ENCODE measurements at places on chromosomes 11 and 22. TPM values are rescaled to one million over a fixed set of nuclear protein-coding genes. Genes with fewer than 3 reads are reported as not detected.

The CSF2RB gene
- total RNA-seq = 5.3 TPM

The PPARA gene
- total RNA-seq = 22.8 TPM

The ABCG4 gene
- 0.95 TPM for total RNA-seq

The APOA1 gene
- 1.1 TPM for total RNA-seq

The CCDC87 gene
- total RNA-seq = not detected

The FZD4 gene
- total RNA-seq = 65.2 TPM

- peak; percentile 59 for DNase-seq
Observed at GRCh38 chr11:12506404-12506921, 129.1 kb downstream of the PARVA start.

GRCh38 chr11:71191201-71191600 is 61.2 kb downstream of the SHANK2 start:
- no peak for DNase-seq

GRCh38 chr11:107385361-107385981 is 72.2 kb downstream of the CWF19L2 start:
- DNase-seq = no peak

DNA sequence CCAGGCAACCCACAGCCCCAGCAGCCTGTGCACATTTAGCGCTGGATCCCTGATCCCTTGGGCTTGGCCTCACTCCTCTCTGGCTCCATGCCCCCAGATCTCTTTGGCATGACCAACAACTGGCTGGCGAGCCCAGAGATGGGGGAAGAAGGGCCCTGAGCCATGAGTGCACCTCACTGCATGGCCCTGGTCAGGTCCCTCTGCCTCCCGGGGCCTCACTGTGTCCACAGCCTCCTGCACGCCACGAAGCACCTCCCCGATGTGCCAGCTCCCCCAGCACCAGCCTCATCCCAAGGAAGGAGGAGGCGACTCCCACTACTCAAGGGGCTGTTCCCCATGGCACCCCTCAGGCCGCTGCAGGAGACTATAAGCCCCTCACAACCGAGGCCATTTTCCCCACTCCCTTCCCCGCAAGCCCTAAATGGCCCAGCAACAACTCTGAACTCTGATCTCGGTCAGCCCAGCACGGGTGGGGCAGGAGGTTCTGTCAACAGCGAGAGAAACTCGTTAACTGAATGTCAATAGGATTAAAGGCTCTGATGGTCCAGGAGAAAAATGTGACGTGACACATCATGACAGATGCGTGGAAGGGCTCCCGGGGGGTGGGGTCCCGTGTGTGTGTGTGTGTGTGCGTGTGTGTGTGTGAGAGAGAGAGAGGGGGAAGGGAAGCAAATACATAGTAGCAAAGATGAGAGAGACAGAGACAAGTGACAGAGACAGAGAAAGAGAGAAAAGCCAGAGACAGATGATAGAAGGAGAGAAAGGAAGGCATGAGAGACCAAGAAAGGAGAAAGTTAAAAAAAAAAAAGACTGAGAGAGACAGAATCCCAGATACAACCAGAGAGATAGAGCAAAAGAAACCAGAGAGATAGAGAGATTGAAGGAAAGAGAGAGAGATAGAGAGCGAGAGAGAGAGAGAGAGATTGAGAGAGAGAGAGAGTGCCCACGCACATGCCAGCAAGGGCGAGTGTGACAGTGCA is 28.4 kb upstream of the SYT7 start:
- DNase-seq = no peak

DNA sequence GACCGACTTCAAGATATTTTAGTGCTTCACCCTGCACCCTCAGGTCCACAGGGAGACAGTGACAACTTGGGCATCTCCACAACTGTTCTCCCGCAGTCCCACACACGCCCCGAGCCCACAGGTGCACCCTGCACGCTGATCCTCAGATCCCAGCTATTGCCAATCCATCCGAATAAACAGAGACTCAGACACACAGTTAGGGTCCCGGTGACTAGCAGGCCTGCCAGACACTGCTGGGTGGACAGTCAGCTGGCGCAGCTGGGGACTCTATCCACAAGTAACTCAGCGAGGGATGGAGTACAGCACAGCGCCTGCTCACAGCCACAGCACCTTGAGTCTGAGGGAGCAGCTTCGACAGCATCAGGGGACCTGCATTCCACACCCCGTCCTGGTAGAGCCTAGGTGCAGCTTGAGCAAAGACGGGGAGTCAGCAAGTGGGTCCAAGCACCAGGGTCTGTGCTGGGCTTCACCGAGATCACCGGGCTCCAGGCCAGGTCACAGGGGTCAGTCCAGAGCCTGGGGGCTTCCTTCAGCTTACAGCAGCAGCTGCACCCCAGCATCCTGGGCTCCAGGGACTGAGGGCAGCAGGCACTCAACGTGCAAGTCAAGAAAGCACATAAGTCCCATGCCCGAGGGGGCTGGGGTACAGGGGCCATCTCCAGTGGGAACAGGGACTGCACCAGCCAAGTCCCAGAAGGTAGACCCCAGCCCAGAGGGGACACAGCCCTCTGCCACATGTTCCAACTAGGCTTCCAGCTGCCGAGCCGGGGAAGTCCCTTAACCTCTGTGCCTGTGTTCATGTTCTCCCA is 7.6 kb downstream of the RPL3 start:
- no peak for DNase-seq

Data from urinary bladder (tissue), 4 donors.